ENCODE measurements at places on chromosomes 7 and 10. TPM values are rescaled to one million over a fixed set of nuclear protein-coding genes. Genes with fewer than 3 reads are reported as not detected.

The SGPL1 gene
- total RNA-seq = 28.3 TPM

The GIMAP4 gene
- not detected for total RNA-seq

The OPN1SW gene
- total RNA-seq = not detected

The MICU1 gene
- 60.4 TPM for total RNA-seq

The FRAT1 gene
- total RNA-seq = 1.8 TPM

The FZD8 gene
- total RNA-seq = 7.2 TPM

The ERVW-1 gene
- total RNA-seq = not detected

The PKD2L1 gene
- 0.03 TPM for total RNA-seq

The EIF3B gene
- 263 TPM for total RNA-seq

The CD36 gene
- total RNA-seq = 0.07 TPM

The SFMBT2 gene
- 9.0 TPM for total RNA-seq

The TNRC18 gene
- total RNA-seq = 39.8 TPM

The RADIL gene
- total RNA-seq = 2.8 TPM

The PLCE1 gene
- 5.8 TPM for total RNA-seq

The MUC12 gene
- total RNA-seq = 20.6 TPM

The PNLIPRP1 gene
- not detected for total RNA-seq

The VWDE gene
- 0.63 TPM for total RNA-seq

The ANKMY2 gene
- total RNA-seq = 14.0 TPM

The AKR1C4 gene
- total RNA-seq = 0.30 TPM

The MGAM2 gene
- total RNA-seq = 0.01 TPM

The GPR158 gene
- 0.05 TPM for total RNA-seq

The DLX6 gene
- not detected for total RNA-seq

The DENND2A gene
- total RNA-seq = 0.38 TPM

The FZD1 gene
- total RNA-seq = 2.6 TPM

The NYAP1 gene
- total RNA-seq = 2.3 TPM

The TMEM213 gene
- not detected for total RNA-seq

The SFRP5 gene
- total RNA-seq = 2.4 TPM

The GSDME gene
- 40.2 TPM for total RNA-seq

The MBLAC1 gene
- 2.6 TPM for total RNA-seq

The ANKIB1 gene
- 21.3 TPM for total RNA-seq

The ECHDC3 gene
- total RNA-seq = 7.9 TPM

The PLAC9 gene
- total RNA-seq = not detected

The TMEM196 gene
- not detected for total RNA-seq

The EPO gene
- total RNA-seq = not detected

The EVX1 gene
- total RNA-seq = not detected

The HOGA1 gene
- 0.76 TPM for total RNA-seq

The TMEM178B gene
- total RNA-seq = 1.6 TPM

The UPK3B gene
- total RNA-seq = 10.2 TPM

The DNAJB12 gene
- total RNA-seq = 32.2 TPM

The GSTO1 gene
- total RNA-seq = 235 TPM

The ADAM22 gene
- total RNA-seq = 0.38 TPM

The SH2B2 gene
- total RNA-seq = 2.6 TPM

The TM9SF3 gene
- 88.6 TPM for total RNA-seq

The GNG11 gene
- total RNA-seq = 34.6 TPM
